Activated effector memory CD4-positive, alpha-beta T cell treated with Interleukin-2 at 50 U/mL for 16 hours (primary cell): ENCODE measurements at places on chromosomes 2 and 18.

GRCh38 chr18:9364242-9364641 lies 29.7 kb downstream of the TWSG1 start:
- no peak for DNase-seq

- no peak for DNase-seq
Measured at GRCh38 chr2:232235716-232236115, 142.8 kb upstream of the ALPP start.

- DNase-seq, result no peak
Measured at GRCh38 chr2:188786368-188786841, 187.8 kb upstream of the COL3A1 start.

GRCh38 chr2:160836755-160837154 lies 323.5 kb upstream of the TANK start:
- no peak for DNase-seq

DNA sequence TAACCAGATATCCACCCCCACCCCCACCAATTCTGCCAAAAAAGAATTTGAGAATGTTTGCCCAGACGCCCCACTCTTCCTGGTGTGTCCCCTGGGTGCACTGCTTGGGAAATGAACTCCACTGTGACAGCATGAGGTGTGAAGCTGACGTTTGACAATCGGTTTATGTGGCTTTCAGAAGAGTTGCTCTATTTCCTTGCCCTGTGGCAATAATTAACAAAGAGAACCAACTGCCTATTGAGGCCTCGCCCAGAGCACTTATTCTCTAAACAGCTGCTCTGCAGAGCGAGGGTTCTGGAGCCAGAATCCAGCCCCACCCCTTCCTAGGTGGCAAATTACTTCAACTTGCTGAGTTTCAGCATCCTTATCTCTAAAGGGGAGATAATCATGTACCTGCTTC lies 115.8 kb upstream of the SIX3 start:
- DNase-seq, result no peak

DNA sequence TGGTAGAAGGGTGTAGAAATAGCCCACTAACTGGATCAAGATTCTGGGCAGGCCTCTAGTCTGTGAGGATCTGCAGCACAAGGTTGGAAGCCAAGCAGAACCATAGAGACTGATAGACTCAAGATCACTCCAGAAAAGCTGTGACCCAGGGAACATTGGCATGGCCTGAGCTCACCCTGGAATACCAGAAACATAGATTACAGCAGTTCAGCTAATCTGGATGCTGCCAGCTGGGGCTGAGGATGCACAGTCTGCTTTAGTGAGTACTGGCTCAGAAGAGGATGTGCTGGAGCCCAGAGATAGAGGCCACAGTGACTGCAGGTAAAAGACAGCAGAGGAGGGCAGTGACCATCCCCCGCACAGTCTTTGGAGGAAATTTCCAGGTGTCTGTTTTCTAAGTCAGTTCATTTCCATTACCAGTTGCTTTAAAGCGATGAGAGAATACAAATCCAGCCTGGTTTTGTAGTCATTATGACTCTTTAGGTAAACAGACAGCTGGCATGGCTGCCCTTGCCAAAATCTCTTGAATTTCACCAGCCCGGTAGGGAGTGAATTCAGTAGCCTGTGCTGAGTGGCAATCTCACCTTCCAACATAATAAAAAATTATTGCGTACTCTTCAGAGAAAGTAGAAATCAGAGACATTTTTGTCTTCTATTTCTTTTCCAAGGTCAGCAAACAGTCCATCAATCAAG lies 119.2 kb downstream of the ANTXR1 start:
- no peak for DNase-seq

DNA sequence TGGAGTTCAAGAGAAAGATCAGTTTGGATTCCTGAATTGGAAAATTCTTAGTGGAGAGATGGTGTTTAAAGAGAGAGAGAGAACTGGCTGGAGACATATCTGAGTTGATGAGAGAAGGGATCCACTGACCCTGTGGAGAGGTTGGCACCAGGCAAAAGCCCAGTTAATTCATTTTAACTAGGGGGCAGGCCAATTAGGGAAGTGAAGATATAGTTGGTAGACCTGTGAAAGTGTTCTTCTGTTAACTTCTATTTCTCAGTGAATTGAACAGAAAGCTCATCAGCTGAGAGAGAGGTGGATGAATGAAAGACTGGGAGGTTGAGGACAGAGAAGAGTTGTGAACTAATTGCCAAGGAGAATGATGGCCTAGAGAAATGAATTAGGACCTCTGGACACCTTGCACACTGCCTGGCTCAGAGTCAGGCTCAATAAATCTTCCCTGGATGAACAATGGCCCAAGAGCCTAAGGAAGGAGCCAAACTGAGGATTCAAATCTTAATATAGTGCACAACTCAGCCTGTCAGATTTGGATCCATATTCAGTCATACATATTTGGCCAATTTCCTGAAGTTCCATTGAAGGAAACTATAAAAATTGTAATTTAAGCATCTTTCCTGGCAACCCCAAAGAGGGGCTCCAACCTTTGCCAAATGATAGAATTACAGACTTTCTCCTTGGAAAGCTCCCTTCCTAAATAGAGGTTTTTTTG lies 82.2 kb upstream of the RMDN2 start:
- no peak for DNase-seq
